Naive thymus-derived CD8-positive, alpha-beta T cell (primary cell): ENCODE measurements at places on chromosomes 5 and 9.

DNA sequence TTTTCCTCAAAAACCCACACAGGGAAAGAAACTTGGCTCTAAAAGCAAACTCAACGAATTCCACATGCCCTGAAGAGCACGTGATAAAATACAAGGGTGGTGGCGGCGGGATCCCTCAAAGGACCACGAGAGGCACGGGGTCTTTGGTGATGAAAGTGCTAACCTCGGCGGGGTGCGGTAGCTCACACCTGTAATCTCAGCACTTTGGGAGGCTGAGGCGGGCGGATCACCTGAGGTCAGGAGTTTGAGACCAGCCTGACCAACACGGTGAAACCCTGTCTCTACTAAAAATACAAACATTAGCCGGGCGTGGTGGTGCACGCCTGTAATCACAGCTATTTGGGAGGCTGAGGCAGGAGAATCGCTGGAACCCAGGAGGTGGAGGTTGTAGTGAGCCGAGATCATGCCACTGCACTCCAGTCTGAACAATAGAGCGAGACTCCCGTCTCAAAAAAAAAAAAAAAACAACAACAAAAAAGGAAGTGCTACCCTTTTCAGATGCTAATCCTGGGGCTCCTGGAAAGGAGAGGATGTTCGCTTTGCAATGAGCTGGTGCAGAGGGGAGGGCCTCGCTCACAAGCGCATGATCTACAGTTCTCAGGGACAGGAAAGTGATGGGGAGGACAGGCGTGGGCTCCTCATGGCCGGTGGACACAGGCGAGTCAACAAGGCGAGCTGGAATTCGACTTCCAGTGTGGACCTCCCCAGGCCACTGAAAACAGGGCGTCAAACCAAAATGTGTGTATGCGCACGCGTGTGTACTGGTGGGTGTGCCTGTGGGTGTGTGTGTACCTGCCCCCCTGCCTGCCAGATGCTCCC lies 54.1 kb downstream of the USP20 start:
- DNase-seq = peak; percentile 48

DNA sequence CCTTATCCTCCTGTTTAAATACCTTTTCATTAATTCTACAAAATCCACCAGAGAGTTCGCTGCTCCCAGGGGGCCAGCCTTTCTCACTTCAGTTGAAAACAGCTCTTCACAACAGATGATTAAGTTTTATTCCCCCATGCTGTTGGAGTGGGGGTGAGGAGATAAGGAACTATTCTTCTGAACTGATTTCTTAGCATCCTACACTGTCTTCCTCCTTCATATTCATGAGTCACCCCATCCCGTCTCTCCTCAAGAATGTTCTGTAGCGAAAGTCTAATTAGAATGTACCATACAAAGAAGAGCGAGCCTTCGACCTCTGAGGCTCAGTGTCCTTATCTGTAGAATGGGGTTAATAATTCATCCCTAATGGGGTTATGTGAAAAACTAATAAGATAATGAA lies 138.0 kb downstream of the PIK3R1 start:
- no peak for DNase-seq

DNA sequence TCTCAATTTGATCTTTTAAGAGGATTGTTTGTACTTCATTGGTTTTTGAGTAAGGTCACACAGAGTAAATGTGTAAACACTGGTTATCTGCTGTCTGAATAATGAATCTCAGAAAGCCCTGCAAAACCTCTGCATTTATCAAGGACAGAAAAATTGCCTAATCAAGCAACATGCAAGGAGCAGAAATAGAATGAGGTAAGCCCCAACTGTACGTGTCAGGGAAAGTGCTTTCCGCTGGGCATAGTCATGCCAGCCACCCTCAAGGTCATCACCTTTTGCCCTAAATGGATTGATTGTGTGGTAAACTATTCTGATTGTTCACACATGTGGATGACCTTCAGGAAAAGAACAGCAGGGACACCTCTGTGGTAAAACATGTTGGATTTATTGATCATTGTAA lies 376.9 kb upstream of the KCNN2 start:
- no peak for DNase-seq

DNA sequence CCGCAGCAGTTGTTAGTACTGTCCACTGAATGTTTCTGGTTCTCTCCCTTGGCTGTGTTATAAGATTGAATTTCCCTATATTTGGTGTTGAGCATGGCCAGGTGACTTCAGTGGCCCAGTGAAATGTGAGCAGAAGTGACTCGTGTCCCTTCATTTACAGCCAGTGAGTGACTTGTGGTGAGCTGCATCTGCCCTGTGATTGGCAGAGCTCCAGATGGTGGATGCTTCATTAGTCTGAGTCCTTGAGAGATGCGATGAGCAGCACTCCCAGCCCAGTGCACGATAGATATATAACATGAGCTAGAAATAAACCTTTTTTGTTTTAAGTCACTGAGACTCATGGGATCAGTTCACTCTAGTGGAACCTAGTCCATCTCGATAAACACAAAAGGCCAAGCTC lies 19.3 kb downstream of the PCSK5 start:
- no peak for DNase-seq

GRCh38 chr9:127198587-127198986 lies 66.0 kb upstream of the GARNL3 start:
- DNase-seq = no peak

DNA sequence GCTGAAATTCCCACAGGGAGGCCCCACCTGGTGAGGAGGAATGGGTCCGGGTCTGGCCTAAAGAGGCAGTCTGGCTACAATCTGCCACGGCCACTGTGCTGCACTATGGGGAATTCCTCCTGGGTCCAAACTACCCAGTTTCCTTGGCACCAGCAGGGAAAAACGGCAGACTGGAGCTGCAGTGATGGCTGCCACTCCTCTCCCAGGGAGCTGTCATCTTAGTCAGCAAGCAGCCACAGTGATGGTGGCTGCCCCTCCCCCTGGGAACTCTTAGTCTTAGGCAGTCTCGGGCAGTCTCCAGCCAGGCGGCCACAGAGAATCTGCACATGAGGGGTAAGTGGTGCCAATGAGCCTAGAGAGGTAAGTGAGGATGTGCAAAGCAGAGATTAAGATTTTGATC lies 205.8 kb downstream of the TMEM38B start:
- DNase-seq = no peak

DNA sequence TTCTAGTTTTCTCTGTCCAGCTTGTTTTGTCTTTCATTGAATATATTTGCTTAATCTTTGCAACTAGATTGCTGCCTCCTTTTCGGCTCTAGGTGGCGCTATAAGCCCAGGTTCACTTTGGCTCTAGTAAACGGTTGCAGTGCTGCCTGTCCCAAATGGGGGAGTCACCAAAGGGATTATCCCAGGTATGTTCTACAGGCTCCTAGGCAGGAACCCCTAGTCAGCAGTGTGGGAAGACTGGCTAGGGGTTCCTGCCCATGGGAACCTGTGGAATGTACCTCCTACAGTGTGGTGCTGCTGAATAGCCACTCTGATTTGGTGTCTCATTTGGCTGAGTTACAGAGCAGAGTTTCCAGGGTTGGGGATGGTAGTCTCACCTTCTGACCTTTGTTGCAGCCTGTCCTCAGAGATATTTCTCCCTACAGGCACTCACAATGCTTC lies 85.2 kb downstream of the ARSB start:
- no peak for DNase-seq

GRCh38 chr5:106759581-106759980 lies 911.2 kb downstream of the EFNA5 start:
- DNase-seq = no peak

GRCh38 chr5:134043793-134044792 lies 39.3 kb upstream of the VDAC1 start:
- no peak for DNase-seq

DNA sequence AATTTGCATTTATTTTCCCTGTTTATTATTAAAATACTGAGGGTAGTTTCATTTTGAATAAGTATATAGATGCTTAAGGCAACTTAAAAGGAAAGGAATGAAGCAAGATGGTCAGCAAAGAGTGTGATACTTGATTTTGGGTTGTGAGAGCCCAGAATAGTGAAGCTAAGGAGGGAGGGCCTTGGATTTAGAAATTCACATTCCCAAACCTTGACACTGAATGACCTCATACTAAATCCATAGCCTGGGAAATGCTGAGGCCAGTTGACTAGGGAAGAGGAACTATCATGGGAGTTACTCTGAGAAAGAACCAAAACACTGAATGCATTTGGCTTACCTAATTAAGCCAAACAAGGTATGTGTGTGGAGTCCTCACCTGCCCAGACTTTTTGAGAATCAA lies 292.5 kb downstream of the SPATA31D1 start:
- no peak for DNase-seq

DNA sequence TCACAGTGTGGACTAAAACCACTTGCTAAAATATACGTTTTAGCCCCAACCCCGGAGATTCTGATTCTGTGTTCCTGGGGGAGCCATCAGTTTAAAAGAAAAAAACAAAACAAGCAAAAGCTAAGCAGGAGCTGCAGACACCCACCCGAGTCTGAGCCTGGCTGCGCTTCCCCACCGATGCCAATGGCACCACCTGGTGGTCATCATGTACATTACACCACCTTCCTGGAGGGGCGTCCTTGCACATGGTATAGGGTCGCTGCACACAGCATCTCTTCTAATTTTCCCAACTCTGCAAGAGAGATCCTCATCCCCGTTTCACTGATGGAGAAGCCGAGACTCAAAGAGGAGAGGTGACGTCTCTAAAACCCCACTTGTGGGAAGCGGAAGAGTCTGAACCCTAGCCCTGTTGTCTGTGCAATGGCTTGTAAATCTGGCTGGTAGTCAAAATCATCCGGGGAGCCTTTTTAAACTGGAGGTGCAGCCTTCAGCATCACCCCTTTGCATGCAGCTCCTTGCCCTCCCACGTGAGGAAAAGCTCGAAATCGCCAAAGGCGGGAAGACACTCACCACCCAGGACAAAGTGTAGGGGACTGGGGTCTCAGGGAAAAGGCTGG lies 23.1 kb upstream of the CNOT6 start:
- peak; percentile 50 for DNase-seq

- DNase-seq = no peak
These were observed 12.0 kb downstream of the SAR1B start for GRCh38 chr5:134620634-134621033.

GRCh38 chr9:99221266-99221620 lies 499 bp downstream of the ALG2 start:
- no peak for DNase-seq

DNA sequence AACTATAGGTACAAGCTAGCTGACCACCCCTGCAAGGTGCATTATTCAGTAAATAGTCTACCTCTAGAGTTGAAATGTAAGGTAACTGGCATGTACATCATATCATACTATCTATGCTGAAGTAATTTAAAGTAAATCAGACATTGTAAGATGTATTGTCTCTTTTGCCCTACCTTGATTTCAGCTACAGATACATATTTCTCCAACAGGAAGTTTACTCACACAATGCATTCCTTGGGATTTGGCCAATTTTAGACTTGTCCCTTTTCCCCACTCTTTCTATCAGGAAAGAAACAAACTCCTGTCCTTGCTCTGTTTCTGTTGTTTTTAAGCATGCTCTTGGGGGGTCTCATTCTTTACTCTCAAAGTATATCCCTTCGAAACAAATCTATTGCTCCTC lies 58.5 kb upstream of the TSLP start:
- DNase-seq = no peak

GRCh38 chr9:10252174-10252573 lies 360.6 kb downstream of the PTPRD start:
- DNase-seq = no peak

GRCh38 chr9:86946201-86947145 lies 833 bp downstream of the GAS1 start:
- peak; percentile 60 for DNase-seq

DNA sequence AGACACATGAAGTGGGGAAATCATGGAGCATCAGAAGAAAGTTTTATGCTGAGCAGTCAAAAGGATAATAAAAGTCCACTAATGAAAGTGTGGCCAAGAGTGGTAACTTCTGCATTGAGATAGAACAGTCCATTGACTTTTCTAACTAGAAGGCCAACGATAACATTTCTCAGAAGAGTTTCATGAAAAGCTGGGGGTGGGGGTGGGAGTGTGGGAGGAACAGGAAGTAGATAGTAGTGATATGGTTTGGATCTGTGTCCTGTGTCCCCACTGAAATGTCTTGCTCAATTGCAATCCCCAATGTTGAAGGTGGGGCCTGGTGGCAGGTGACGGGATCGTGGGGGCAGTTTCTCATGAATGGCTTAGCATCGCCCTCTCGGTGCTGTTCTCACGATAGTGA lies 36.2 kb upstream of the SNAPC3 start:
- no peak for DNase-seq

GRCh38 chr5:54728588-54728915 lies 211.0 kb downstream of the SNX18 start:
- DNase-seq = no peak

DNA sequence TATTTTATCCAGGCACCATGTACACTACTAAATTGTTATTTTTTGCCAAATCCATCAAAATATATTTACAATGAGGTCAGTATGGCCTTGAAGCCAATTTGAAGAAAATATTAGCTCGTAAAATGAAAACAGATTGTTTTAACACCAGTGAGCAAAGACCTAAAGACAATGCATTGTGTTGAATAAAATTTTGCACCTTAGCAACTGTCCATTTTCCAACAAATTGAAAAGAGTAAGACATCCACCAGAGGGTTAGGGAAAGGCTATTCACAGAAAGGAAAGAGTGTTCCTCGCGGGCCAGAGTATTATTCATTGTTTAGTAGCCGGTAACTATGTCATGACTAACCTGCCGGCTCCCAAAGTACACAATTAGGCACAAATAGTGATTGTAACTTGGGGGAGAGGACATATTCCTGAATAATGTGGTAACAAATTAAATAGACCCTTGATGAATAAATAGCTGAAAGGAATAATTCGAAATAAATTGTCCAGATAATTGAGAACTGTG lies 213.3 kb downstream of the DNAH5 start:
- no peak for DNase-seq

DNA sequence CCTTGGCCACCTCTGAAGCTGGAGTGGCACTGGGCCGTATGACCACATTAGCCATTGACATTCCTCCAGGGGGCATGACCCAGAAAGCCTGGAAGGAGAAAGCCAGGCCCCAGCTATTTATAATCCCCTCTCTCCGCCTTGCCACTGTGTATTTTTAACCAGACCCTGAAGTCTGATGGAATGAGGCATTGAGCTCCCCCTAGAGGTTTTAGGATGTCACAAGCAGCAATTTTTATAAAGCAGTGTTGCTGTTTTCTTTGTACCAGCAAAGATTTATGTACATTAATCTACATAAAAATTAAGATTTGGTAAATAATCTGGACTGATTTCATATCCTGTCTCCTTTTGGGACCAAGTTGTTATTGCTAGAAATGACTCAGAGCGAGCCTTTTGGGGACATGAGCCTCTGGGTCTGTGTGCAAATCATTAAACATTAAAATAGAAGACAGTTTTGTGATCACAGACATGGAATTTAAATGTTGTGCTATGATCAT lies 127.1 kb downstream of the TRIO start:
- peak; percentile 23 for DNase-seq

GRCh38 chr5:34007201-34007620 lies 639 bp downstream of the AMACR start:
- no peak for DNase-seq
